ENCODE measurements at places on chromosomes 12 and 14. TPM values are rescaled to one million over a fixed set of nuclear protein-coding genes. Genes with fewer than 3 reads are reported as not detected.

Gene MYH7
- not detected for total RNA-seq

Gene PLBD1
- total RNA-seq, result 1.4 TPM

Gene B4GALNT1
- total RNA-seq, result under 0.01 TPM

Gene ZNF84
- 16.2 TPM for total RNA-seq

Gene CKB
- total RNA-seq, result 13.7 TPM

Gene CD9
- 128 TPM for total RNA-seq

Gene RFC5
- 31.5 TPM for total RNA-seq

Gene AICDA
- not detected for total RNA-seq

Gene PAPOLA
- total RNA-seq, result 106 TPM

Gene GPR137C
- total RNA-seq, result 0.59 TPM

Measured in subcutaneous preadipocyte (primary cell).